CMK (cell line): ENCODE measurements at places on chromosomes 7 and 10.

- DNase-seq = no peak
Measured at GRCh38 chr7:68725843-68726785, 872.2 kb upstream of the AUTS2 start.

DNA sequence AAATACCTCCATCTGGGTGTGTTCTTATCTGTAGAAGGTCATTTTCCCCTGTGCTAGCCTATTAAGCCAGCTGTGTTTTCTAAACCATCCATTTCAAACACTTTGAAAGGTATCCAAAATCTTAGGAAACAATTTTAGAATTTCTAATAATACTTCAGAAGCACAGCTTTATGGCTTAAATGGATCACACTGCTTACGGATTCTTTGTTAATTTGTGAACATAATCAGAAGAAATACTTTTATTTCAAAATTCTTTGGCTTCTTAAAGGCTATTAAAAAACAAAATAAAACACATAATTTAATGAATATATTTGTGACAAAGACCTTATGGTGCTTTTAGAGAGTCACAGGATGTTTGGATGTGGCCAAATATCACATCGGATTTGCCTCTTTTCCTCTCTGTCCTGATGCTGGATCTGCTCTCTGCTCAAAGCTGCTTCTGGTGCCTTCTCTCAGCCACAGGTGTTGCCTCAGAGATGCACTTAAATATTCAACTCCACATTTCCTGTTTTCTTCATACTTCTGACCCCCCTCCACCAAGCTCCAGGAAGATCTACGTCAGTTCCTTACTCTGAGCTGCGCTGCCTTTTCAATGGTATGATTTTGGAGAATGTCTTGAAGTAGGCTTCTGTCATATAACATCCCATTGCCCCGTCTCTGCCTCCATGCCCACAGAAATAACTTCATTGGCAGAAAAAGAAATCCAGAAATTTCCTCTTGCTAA, 230.6 kb downstream of the MLLT10 start:
- DNase-seq = no peak

DNA sequence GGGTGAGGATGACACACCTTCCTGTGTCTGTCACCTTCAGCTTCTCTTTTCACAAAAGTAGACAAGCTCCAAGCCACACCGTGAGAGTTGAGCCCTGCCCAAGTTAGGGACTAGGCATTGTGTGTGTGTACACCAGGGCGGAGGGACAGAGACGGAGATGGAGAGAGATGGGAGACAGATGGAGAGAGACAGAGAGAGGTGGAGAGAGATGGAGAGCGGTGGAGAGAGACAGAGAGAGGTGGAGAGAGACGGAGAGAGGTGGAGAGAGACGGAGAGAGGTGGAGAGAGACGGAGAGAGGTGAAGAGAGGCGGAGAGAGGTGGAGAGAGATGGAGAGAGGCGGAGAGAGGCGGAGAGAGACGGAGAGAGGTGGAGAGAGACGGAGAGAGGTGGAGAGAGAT, 207.0 kb downstream of the DNAJB6 start:
- no peak for DNase-seq

- DNase-seq = no peak
Measured at GRCh38 chr10:2214092-2214491, 476.8 kb upstream of the ADARB2 start.

GRCh38 chr10:43228783-43229207, 38.1 kb downstream of the RASGEF1A start:
- no peak for DNase-seq

DNA sequence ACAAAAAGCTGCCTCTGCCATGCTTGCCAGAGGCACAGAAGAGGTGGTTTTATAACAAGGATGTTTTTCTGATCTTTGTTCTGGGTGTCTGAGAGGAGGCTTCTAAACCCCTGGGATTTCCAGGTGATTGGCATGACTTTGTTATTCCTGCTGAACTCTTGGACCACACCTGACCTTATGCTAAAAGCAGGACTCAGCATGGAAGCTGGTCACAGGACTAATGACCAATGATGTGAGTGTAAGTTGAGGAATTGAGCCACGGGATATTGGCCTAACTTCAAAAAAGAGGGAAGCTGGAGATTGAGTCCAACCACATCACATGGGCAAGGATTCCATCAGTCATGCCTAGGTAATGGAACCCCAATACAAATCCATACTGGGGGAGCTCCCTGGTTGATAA, 437.9 kb downstream of the POM121L12 start:
- no peak for DNase-seq

DNA sequence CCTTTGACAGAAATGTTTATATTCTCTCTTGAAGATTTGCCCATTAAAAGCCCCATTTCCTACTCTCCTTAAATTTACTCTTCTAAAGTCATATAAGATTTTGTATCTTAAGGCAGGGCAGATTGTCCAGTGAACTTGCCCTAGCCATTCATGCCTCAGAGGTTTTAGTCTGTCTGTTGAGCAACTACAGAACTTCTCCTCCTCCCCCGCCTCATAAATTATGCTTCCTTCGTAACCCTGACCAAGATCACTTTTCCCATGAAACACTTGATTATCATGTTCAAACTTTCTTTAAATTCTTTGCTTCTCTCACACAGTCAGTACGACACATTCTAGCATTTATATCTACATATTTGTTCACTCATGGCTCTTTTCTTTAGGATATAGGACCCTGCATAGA, 621.3 kb downstream of the ANKRD7 start:
- no peak for DNase-seq

DNA sequence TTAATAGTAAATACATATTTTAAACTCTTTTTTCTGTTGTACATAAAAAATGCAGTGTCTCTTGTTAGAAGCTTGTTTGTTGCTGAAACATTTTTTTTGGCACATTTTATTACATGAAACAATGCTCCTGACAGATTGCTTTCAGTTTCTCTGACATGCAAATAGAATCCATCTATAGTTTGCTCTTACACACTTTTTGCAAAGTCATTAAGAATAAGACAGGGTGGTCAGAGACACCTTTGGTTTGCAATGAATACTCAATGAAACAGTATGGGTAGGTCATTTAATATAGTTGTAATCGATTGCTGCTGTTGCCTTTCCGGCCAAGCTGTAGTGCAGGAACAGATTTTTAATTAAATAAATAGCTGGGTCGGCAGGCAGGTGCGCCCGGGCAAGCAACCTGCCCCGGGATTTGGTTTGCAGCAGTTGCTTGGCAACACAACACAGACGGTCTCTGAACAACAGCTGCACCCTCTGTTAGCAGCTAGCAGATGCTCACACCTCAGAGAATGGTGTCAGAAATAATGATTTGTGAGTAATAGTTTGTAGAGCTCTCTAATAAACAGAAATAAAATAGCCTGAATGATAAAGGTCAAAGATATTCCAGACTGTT, 115.7 kb upstream of the CACNA2D1 start:
- DNase-seq = no peak

DNA sequence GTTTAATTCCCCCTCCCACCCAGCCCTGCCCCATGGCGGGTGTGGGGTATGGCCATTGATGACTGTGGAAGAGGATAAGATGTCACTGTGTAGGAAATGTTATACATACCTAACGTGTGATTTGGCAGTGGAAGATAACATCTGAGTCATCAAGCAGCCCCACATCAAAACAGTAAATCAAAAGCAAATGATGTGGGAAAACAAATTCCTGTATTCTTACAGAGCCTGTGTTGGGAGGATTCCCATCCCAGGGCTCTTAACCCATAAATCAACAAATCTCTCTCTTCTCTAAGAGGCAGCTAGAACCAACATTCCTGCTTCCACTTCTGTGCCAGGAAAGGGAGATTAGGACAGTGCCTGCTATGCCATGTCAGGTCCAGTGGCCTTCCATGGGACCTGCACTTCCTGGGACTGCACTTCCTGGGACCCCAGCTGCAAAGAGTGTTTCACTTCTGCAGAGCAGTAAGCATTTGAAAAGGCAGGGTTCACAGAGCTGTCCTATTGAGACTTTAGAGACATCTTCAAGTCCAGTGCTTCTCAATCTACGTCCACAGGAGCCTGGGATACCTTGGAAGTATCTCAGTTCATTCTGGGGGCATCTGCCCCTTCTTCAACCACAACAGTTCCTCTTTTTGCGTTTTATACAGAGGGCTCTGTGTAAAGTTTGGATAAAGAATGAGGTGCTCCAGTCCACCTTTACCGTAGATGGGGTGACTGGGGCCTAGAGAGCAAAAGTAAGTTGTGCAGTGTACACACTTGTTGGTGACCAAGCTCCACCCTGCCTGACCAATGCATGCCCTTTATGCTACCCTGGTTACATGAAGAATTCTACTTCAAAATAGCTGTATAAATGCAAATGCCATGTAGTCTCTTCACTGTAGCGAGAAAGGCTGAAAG, 45.7 kb downstream of the ATXN7L1 start:
- DNase-seq = no peak

DNA sequence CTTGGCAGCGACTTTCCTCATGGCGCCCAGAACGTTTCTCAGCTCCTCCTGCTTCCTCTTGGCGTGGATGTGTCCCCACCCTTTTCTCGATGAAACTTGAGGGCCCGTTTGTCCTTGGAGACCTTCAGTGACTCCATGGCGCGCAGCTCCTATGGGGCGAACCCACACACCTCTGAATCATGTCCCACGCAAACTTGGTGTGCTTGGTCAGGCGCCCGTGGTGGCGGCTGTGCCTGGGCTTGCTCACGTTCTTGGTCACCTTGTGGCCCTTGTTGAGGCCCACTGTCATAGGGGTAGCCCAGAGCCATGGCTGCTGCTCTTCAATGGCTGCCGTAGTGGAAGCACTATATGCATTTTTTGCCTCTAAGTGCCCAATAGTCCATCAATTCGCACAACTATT, 117.5 kb upstream of the FOXP2 start:
- DNase-seq = no peak
